ENCODE measurements at places on chromosomes 4 and X.
A peak's percentile ranks its signal among the peaks of the same experiment; 100 is the strongest.

DNA sequence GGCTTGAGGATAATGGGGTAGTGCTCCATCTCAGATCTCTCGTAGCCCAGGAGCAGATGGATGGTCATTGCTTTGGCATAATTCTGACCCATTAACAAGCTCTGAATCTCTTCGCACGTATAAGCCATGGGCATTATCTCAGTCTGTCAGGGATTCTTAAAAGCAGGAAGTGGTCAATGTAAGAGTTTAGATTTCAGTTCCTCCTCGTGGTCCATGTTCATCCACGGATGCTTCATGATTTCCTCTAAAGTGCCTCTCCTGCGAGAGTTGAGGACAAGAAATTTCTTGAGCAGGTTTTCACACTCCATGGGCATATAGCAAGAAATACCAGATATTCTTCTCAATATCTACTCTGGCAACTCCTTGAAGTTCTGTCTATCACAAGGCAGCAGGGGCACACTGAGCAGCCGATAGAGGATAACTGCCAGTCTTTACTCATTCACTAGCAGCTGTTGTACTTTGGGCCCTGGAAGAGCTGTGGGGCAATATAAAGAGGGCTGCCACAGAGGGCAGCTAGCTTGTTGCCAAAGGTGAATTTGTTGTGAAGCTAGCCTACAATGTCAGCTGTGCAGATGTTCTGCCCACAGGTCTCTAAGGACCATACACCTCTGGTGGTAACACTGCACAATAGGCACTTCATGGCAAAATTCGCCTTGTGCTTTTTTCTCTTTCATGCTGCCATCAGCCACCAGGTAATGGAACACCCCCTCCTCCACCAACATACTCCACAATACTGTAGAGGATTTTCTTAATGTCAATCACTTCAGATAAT lies 52.0 kb upstream of the WDR17 start:
- no peak for DNase-seq

GRCh38 chr4:184193556-184194525 lies 23.8 kb downstream of the ENPP6 start:
- no peak for DNase-seq

- DNase-seq: peak; percentile 14
These were observed 16.5 kb upstream of the STOX2 start for GRCh38 chr4:183888564-183888963.

DNA sequence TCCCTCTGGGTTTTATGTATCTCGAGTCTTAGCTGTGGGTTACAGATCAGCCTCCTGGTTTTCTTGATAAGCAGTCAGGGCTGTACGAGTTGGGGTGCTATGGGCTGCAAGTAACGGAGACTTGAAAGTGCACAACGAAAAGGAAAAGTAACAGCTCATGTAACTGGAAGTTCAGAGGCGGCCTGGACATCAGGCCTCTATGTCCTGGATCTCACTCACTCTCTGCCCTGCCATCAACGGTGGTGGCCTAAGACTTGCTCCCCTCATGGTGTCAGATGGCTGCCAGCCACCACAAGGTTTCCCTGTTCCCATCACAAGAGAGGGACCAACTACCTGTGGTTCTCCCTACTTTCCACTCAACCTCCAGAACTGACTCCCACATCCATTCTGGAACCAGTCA lies 4.8 kb downstream of the PPP2R2C start:
- no peak for DNase-seq

- DNase-seq: no peak
These were observed 13.2 kb downstream of the TRIM2 start for GRCh38 chr4:153217440-153217839.

DNA sequence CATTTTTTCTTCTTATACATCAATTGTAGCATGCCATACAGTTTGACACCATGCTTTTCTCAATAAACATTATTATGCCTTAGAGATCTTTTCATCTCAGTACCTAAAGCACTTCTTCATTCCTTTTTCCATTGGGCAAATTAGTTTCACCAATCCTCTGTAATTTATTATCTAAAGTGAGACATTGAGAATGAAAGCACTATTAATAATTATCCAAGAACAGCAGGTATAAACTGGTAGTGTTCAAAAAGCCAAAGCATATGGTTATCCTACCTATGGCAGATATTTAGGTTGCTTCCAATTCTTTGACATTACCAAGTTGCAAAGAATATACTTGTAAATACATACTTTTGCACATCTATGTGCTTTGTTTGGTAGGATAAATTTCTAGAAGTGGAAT lies 15.6 kb downstream of the LAMTOR3 start:
- no peak for DNase-seq

DNA sequence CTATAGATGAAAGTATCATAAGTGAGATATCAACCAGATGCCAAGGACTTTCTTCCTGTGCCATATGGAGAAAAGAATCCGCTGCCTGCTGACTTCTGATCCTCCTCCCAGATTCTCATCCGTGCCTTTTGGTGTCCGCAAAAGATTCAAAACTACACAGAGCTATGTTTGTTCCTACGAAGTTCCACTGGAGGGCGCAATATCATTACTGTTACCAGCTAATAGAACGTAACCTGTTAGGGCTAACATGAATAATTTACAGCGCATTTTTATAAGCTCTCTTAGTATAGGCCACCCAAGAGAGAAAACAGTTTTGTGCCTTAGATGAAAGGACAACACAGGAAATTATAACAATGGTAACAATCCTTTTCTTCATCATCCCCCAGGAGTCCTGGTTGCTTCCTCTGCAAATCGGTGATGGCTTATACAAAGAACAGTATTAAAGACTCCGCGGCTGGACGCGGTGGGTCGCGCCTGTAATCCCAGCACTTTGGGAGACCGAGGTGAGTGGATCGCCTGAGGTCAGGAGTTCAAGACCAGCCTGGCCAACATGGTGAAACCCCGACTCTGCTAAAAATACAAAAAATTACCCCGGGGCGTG lies 22.8 kb upstream of the CENPVL3 start:
- no peak for DNase-seq

- no peak for DNase-seq
These were observed 4.6 kb downstream of the JAKMIP1 start for GRCh38 chr4:6195602-6196319.

GRCh38 chr4:150867148-150867547 lies 147.9 kb downstream of the LRBA start:
- peak; percentile 86 for DNase-seq

DNA sequence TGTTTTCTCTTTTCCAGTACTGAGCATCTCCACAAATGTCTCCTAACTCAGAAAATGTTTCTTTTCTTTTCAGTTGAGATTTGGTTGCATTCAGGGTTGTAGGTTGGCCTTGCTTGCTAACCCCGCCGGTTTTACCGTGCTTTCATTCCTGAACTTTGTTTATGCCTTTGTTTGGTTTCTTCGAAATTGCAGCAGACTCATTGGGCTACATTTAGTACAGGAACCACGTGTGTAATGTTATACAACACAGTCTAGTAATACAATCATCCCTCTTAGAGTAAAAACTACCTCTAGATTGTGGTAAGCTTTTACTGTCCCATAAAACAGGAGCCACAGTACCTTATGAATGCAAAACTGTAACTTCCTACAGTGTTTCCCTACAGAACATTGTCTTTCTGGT lies 57.9 kb downstream of the CCKAR start:
- no peak for DNase-seq

DNA sequence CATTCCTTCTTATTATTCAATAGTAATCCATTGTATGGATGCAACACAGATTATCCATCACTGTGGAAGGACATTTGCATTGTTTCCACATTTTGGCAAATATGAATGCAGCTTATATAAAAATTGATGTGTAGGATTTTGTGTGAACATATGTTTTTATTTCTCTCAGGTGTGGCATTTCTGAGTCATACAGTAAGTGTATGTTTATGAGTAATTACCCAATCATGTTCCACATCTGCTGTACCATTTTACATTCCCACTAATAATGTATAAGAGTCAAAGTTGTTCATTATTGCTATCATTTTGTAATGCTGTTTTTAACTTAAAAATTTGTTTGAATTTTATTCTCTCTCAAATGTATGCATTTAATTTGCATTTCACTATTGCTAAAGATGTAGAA lies 25.5 kb downstream of the MAGEA4 start:
- DNase-seq: no peak

- DNase-seq: no peak
These were observed 192.4 kb upstream of the RPL34 start for GRCh38 chr4:108427946-108428485.

GRCh38 chr4:158189422-158189821 lies 16.6 kb upstream of the GASK1B start:
- DNase-seq: no peak

- no peak for DNase-seq
These were observed 103.7 kb downstream of the JADE1 start for GRCh38 chr4:128913228-128913627.

GRCh38 chr4:11194431-11194830 lies 234.3 kb downstream of the HS3ST1 start:
- no peak for DNase-seq

- DNase-seq: no peak
These were observed 578 bp downstream of the DCUN1D4 start for GRCh38 chr4:51843309-51844152.

DNA sequence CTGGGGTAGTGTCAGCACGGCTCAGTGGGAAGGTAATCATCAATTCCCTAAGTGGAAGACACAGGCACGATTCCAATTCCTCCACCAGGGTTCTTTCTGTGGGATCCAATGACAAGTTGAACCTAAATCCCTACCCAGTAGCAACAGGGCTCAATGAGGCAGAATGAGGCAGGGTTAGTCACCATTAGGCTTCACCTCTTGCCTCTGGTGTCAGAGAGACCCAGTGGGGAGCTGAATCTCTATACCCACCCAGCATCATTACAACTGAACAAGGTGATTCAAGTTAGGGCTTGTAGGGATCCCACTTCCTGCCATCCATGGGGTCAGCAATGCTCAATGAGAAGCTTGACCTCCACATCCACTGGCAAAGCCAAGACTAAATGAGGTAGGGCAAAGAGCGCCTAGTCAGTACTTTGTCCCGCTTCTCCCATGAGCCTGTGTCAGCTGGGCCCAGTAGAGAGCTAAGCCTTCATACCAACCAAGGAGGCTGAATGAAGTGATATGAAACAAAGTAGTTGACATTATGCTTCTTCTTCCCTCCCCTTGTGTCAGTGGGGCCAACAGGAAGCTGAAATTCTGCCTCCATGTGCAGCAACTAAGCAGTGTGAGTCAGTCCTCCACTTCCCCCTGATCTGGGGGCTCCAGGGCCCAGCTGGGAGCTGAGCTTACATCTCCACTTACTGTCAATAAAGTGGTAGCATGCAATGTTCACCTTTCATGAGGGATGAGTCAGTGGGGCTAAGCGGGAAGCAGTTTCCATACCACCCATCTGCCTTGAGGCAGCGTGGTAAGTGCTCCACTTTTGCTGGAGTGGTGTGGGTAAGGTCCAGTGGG lies 36.4 kb upstream of the RBM41 start:
- DNase-seq: peak; percentile 34

- DNase-seq: no peak
These were observed 270.1 kb downstream of the GALNTL6 start for GRCh38 chr4:172083272-172083671.

DNA sequence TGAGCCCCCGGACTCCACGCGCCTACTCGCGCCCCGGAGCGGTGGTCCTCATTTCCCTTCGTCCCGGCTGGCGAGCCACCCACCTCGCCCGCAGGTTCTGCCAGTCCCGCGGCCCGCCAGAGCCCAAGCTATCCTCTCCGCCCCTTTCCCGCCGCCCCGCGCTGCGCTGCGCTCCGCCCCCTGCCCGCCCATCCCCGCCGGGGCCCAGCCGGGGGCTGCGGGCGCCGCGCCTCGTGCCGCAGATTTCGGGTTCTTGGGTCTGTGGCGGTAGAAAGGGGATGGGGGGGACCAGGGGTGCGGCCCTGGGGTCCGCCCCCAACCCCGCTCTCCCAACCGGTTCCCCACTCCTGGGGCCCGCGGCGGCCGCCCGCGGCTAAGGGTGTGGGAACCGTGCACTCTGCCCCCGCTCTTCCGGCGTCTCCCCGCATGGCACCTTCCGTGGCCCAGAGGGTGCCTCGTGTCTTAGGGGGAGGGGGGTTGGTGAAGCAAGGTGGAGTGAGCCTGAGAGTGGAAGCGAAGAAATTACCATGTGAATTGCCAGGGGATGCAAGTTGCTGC lies 650.8 kb upstream of the DIPK2B start:
- DNase-seq: no peak

- DNase-seq: no peak
These were observed 969.6 kb downstream of the STIM2 start for GRCh38 chr4:27830251-27830650.

DNA sequence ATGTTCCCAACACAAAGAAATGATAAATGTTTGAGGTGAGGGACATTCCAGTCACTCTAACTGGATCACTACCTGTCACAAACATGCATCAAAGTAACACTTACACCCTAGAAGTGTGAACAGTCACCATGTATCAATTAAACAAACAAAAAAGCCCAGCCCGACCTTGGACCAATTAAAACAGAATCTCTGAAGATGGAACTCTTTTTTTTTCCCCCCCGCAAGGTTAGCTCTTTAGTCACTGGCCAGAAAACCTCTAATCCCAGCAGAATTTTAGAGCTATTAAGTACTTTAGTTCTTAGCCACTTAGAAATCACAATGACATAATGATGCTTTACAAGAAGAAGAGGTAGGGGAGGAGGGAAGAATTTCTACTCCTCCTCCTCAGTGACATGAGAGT lies 154.5 kb downstream of the PALLD start:
- DNase-seq: no peak

DNA sequence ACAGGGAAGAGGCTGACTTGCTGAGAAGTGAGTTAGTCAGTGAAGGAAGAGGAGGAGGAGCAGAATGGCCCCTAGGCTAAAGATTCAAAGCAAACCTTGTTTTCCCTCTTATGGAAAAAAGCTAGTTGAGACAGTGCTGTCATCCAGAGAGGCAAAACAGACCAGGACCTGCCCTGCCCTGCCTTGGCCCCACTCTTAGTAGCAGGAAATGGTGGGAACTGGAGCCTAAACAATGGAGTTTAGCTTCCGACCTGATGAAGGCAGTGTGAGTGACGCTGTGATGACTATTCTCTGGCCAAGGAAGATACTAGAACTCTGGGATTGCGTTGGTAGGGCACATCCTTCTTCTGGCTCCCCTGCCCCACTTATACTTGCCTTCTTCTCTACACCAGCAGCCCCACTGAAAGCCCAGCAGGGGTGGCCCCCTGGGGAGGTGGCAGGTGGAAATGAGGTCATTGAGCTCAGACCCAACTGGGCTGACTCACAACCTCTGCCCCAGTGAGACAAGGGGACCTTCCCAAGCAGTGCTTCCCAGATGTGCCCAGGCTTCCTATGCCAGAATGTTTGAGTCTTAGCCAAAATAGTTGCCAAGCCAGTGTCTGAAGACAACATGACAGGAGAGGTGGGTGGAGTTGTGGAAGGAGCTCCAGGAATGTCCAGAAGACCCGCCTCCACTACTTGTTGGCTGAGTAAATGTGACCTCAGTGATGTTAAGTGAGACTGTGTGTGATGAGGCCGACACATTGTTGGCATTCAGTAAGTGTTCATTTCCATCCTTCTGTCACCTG lies 38.8 kb downstream of the MSN start:
- no peak for DNase-seq

Measured in NCI-H1417 (cell line).